Dermis microvascular lymphatic vessel endothelial cell (primary cell): ENCODE measurements at places on chromosomes 11 and 22. TPM values are rescaled to one million over a fixed set of nuclear protein-coding genes. Genes with fewer than 3 reads are reported as not detected.

BIK gene
- total RNA-seq, result 1.0 and 1.4 TPM in 2 replicates

TPBGL gene
- under 0.01 and 0.13 TPM in 2 replicates for total RNA-seq

OR10V1 gene
- not detected in 2 replicates for total RNA-seq

TNNT3 gene
- total RNA-seq, result not detected in 2 replicates

OR51E2 gene
- not detected in 2 replicates for total RNA-seq

NCR3LG1 gene
- 0.38 and 0.51 TPM in 2 replicates for total RNA-seq

KRTAP5-10 gene
- total RNA-seq, result not detected in 2 replicates

MYO7A gene
- 8.3 and 15.4 TPM in 2 replicates for total RNA-seq

MIAT gene
- 0.13 and 0.38 TPM in 2 replicates for total RNA-seq

CELSR1 gene
- total RNA-seq, result 18.6 and 52.2 TPM in 2 replicates

CREB3L1 gene
- under 0.01 and 0.25 TPM in 2 replicates for total RNA-seq

LARGE2 gene
- not detected in 2 replicates for total RNA-seq

CABP4 gene
- total RNA-seq, result 0.89 and 1.5 TPM in 2 replicates

CCDC116 gene
- total RNA-seq, result under 0.01 and 0.13 TPM in 2 replicates

API5 gene
- total RNA-seq, result 55.0 and 59.1 TPM in 2 replicates

MMP13 gene
- not detected in 2 replicates for total RNA-seq

KRTAP5-2 gene
- total RNA-seq, result not detected in 2 replicates

C1QTNF6 gene
- total RNA-seq, result 5.0 and 6.6 TPM in 2 replicates

OLFML1 gene
- total RNA-seq, result 0.25 TPM in 1 of 2 replicates, not detected in the other

MRGPRX3 gene
- total RNA-seq, result under 0.01 and 0.51 TPM in 2 replicates
